Mammary epithelial cell (primary cell): ENCODE measurements at places on chromosomes 1 and 21.

DNA sequence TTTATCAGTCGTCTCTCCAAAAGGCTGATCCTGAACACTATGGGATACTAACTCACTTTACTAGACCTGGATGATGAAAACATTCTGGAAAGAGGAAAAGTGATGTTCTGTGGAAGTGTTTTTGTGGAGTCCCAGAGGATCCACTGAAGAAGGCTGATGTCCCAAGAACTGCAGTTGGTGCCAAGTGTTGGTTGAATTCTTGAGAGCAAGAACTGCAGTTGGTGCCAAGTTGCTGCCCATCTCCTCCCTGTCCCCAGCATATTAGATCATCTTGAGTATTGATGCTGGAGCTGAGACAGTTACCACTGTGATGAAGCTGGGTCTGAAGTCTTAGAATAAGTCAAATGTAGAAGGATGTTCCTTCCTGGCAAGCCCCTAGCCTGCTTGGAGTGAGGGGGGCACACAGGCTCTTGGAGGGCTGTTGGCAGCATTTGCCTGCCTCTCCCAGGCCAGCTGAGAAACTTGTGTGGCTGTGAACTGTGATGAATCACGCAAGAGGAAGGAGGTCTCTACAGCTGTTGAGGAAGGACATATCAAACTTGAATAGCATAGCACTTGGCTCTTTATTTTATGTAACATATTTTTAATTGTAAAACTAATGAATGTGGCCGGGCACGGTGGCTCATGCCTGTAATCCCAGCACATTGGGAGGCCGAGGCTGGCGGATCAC lies 48.1 kb downstream of the DNAJC6 start:
- no peak for DNase-seq

DNA sequence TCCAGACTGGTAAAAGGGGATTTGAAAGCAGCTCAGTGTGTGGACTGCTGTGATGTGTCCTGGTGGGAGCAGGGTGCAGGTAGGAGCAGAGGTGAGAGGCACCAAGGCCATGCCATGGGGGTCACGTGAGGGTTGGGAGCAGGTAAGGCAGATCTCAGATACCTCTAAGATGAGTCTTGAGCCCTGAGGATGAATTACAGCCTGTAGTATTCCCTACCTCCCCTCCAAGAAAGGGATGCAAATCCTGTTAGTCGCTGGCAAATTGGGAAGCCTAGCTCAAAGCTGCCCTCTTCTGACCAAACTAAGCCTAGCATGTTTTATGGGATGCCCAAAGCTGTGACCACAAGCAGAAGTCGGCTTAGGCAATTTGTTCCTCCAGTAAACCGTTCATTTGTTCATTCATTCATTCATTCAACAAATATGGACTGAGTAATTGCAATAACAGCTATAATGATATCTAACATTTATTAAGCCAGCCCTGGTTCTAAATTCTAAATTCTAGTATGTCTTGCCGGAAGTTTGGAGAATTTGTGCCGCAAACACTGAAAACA lies 3.9 kb upstream of the NUAK2 start:
- peak; percentile 73 for DNase-seq

- DNase-seq = no peak
Measured at GRCh38 chr1:1144843-1145546, 28.7 kb upstream of the TTLL10 start.

- DNase-seq = no peak
Measured at GRCh38 chr1:161298116-161298515, 11.7 kb downstream of the MPZ start.

GRCh38 chr21:41175080-41175479 lies 7.1 kb downstream of the BACE2 start:
- DNase-seq = no peak

DNA sequence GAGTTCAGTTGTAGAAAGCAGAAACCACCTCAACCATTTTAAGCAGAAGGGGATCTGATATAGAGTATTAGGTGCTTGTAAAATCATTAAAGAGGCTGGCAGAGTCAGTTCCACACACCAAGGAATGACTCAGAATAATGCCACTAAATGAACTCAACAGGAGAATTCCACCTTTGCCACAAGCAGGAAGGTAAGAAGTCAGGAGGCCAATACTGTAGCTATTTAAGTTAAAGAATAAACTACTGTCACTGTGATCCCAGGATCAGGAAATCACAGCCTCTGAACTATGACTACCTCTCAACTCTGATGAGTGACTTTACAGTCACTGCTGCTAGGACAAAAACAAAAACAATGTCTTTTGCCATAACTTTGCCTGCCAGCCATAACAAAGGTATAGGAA lies 52.5 kb upstream of the PRMT6 start:
- DNase-seq = peak; percentile 31
